ENCODE measurements at places on chromosomes 3 and 15. TPM values are rescaled to one million over a fixed set of nuclear protein-coding genes. Genes with fewer than 3 reads are reported as not detected.

FAM43A gene
- total RNA-seq, result 0.72 TPM

PRKCI gene
- total RNA-seq, result 49.6 TPM

A4GNT gene
- not detected for total RNA-seq

ADPRH gene
- total RNA-seq, result 1.5 TPM

CASR gene
- not detected for total RNA-seq

WDR93 gene
- total RNA-seq, result not detected

STT3B gene
- total RNA-seq, result 154 TPM

PLOD2 gene
- 41.3 TPM for total RNA-seq

DGKG gene
- 0.31 TPM for total RNA-seq

CCDC14 gene
- total RNA-seq, result 10.8 TPM

FBXO40 gene
- total RNA-seq, result not detected

FRMD5 gene
- 2.5 TPM for total RNA-seq

RBP2 gene
- not detected for total RNA-seq

CFAP20DC gene
- 10.0 TPM for total RNA-seq

TUBGCP4 gene
- 13.5 TPM for total RNA-seq

RPL22L1 gene
- 963 TPM for total RNA-seq

BLM gene
- 9.9 TPM for total RNA-seq

ITPKA gene
- 0.62 TPM for total RNA-seq

KCNMB2 gene
- total RNA-seq, result not detected

GPR15 gene
- total RNA-seq, result not detected

NME9 gene
- not detected for total RNA-seq

DOCK3 gene
- not detected for total RNA-seq

CHRD gene
- total RNA-seq, result not detected

FEZF2 gene
- not detected for total RNA-seq

GOLGA8S gene
- not detected for total RNA-seq

OCA2 gene
- total RNA-seq, result not detected

TIMP4 gene
- total RNA-seq, result 0.08 TPM

HYKK gene
- 4.1 TPM for total RNA-seq

MYZAP gene
- total RNA-seq, result 3.4 TPM

IL17RD gene
- 1.1 TPM for total RNA-seq

TRIM42 gene
- not detected for total RNA-seq

CYP1A1 gene
- 1.0 TPM for total RNA-seq

CLN6 gene
- 33.8 TPM for total RNA-seq

VEPH1 gene
- 0.34 TPM for total RNA-seq

UQCC5 gene
- 7.2 TPM for total RNA-seq

AADACL2 gene
- not detected for total RNA-seq

AP4E1 gene
- total RNA-seq, result 8.3 TPM

PRKCD gene
- total RNA-seq, result 6.6 TPM

P3H2 gene
- total RNA-seq, result 76.2 TPM

ARL14 gene
- total RNA-seq, result not detected

All from hair follicular keratinocyte (primary cell).